Choroid plexus epithelial cell (primary cell): ENCODE measurements at places on chromosomes 7 and 10.

GRCh38 chr10:124998624-124999291 lies 56.8 kb downstream of the ZRANB1 start:
- DNase-seq = no peak

- no peak for DNase-seq
Measured at GRCh38 chr7:7673240-7673550, 32.6 kb downstream of the UMAD1 start.

- DNase-seq = no peak
Measured at GRCh38 chr7:21327422-21328409, 100.2 kb upstream of the SP4 start.

GRCh38 chr7:81503336-81503735 lies 266.5 kb downstream of the HGF start:
- DNase-seq = no peak

DNA sequence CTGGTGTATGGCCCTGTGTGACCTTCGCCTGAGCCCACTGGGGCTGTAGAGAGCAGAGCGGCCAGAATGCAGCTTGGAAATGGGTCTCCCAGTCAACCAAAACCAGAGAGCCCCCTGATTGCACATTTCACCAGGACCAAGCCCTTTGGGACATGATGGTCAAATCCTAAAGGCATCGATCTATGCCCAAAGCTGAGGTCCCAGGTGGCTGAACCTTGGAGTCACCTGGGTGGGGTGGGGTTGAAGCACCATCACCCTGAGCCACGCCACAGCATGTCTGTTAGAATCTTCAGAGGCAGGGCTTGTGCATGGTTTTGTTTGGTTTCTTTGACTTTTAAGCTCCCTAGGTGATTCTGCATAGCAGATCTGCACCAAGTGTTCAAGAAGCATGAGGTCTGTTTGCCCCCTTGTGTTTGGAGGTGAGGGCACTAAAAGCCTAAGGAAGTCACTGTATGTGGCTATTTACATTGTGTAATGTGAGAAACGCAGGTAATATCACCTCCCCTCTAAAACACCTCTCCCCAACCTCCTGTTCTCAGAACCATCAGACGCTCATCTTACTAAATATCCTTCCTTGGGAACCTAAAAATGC lies 9.6 kb downstream of the PKD1L1 start:
- DNase-seq = no peak

DNA sequence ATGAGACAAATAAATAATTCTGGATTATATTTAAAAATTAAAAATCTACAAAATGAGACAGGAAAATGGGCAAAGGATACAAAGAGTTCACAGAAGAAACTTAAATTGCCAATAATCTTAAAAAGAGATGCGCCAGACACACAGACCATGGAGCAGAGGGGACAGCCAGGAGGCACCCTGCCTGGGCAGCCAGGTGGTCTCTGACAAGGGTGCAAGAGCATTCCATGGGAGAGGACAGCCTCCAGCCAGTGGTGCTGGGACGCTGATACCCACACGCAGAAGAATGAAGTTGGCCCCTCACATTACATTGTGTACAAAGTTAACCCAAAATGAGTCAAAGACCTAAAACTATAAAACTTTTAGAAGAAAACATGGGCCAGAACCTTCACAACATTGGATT lies 106.3 kb downstream of the NKX6-2 start:
- DNase-seq = no peak

- no peak for DNase-seq
Measured at GRCh38 chr10:17422931-17423330, 31.5 kb downstream of the ST8SIA6 start.

DNA sequence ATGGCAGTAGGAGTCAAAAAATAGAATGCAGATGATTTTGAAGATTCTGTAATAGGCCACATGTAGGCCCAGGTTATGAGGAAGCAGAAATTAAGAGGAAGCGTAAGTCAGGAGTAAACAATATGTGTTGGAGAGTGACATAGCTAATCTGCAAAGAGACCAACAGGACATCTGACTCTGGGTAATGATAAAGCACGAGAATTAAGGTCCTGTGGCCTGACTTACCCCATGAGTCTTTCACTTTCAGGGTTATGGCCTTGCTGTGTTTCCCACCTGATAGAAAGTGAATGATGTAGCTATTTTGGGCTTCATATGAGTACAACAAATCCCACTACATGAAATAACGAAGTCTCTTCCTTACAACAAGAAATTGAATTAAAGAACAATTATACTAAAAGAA lies 393.0 kb downstream of the MAGI2 start:
- no peak for DNase-seq

DNA sequence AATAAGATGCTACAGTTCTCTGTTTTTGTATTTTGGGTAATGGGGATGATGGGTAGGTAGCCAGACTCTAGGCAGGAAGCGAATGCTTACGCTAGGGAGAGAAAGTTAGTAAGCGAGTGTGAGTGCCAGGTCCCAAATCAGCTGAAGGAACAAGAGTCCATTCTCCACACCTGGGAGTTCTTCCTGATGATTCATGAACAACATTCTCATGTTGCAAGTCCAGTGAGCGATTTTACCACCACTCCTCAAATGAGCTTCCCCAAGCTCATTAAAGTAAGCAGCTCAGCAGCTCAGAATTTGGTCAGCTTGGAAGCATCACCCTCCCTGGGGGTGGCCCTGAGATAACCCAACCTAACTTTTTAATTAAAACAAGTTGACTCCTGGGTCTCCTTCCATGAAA lies 27.3 kb downstream of the SH3PXD2A start:
- no peak for DNase-seq

DNA sequence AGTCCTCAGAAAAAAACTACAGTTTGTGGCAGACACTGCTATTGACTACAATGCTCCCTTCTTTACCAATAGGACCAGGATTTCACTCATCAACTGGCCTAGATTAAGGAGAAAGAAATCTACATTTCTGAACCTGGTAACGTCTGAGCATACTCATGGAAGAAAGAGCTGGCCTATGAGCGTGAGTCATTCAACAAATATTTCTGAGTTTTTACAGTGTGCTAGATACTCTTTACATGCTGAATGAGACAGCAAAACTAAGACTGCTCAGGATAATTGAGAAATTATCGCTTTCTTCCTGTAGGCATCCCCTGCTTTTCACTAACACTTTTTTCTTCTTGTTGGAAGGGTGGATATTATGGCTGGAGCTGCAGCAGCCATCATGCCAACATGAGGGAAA lies 609.7 kb downstream of the TNS3 start:
- DNase-seq = peak; percentile 89

GRCh38 chr7:101507791-101508252 lies 121.3 kb downstream of the MYL10 start:
- DNase-seq = peak; percentile 37

DNA sequence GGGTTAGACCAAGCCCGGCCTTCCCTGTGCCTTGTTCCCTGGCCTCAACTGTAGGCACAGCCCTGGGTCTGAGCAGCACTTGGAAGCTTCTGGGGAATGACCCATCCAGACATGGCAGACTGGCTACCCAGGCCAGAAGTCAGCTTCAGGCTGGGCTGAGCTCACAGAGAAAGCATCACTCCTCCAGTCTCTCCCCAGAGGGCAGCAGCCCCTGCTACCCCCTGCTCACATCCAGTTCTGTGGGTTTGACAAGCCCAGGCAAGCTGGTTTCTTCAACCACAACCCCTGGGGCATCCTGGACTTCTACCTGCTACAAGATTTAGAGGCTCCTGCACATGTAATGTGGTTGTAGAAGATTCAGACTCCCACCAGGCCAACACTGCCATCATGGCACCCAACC lies 9.0 kb downstream of the C10orf71 start:
- no peak for DNase-seq

- DNase-seq = no peak
Measured at GRCh38 chr10:33422471-33423153, 88.1 kb upstream of the NRP1 start.

DNA sequence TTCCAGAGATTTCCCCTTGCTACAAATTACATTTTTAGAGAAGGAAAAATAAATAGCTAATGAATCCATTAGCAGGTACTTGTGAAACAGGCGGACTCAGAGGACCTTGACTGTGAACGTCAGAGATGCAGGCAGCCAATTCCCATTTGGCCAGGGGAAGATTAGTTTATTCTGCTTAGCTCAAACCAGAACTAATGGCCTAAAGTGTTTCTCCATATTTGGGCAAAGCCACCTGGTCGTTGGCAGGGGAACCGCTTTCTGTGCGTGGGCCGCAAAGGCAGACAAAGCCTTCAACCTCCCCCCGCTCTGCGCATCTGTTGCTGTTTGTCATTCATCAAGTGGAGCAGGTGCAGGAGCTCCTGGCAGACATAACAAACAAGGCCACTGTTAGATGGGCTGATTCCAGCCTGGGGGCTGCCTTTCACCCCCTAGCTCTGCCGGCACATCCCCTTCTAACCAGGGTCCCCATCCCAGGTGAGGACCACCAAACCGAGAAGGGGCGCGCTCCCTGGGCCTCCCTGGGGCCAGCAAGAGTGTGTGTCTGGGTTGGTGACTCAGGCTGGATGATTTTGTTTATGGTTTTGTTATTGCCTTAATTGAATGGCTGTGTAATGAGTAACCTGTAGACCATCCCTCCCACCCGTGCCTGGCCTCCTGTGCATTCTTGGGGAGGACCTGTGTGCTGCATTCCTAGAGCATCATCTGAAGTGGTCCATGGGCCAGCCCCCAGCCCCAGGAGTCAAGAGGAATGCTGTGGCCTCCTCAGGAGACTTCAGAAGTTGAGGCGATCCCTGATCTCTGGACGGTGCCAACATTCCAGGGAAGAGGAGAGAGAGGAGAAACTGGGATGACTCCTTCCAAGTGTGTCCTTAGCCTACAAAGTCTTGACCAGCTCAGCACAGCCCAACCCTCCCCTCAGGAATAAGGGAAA lies 14.5 kb upstream of the CPA1 start:
- DNase-seq = peak; percentile 51

DNA sequence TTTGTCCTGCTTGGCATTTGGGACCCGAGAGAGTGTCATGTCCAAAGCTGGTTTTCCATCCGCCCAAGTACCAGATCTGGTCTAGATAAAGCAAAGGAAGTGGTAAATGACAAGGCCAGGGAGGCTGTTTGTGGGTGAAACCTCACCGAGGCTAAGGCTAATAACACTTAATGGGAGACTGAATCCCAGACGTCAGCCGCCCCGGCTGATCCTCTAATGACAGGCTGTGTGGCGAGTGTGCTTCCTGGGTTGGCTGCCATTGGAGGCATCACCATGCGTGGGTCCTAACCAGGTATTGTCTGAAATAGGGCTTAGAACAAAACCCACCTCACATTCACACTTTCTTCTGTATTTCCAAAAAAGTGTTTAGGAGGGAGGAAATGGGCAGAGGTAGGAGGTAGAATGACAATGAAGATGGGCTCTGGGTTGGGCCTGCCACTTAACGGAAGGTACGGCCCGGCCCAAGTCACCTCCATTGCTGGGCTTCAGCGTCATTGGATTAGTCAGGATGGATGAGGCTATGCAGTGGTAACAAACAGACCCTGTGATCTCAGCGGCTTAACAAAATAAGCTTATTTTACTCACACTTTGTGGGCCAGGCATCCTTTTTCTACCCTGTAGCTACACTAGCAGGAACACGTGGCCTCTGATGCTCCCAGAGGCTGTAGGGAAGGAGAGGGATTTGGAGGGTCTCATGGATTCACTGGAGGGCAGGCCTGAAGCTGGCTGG lies 59.7 kb downstream of the PROSER2 start:
- no peak for DNase-seq

DNA sequence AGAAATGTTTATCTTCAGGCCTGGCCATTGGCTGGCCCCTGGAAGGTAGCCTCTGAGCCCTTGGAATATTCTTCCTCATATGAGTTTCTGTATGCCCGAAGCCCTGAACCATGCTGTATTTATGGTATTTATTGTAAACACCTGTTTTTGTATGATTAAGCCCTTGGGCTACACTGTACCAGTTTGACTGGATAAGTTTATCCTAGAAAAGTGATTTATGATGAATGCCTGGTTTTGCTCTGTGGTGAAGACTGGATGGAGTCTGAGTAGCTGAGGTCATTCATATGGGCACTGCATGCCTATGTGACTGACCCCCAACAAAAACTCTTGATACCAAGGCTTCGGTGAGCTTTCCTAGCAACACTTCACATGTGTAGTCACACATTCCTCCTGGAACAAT lies 66.7 kb downstream of the CASD1 start:
- no peak for DNase-seq

- no peak for DNase-seq
Measured at GRCh38 chr7:111832174-111832573, 269.9 kb upstream of the IMMP2L start.

DNA sequence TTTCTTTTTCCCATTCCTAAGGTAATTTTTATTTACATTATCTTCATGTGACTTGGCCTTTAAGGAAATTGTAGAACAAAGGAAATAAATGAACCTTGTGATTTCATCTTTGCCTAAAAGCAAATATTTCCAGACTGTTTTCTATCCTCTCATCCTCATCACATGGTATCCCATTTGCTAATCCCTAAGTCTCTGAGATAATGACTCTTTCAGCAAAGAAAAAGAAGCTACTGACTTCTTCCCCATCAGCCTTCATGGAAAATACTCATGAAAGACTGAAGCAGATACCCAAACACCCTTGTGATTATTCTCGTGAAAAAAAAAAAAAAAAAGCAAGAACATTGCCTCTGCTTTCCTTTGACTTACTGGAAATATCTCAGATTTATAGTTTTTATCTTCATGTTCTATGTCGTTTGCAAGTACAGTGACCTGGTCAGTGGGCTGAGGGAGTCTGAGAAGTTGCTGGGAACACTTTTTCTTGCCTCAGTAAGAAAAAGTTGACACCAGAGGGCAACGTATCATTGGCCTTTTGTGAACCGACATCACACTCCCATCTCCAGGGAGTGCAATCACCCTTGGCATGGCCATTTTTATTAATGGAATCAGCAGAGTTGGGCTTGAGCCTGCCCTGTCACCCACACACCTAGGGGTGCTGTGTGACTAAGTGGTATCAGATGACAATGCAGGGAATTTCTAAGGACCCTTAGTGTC lies 246.0 kb upstream of the KMT2E start:
- no peak for DNase-seq

- DNase-seq = no peak
Measured at GRCh38 chr7:97446361-97446760, 285.5 kb upstream of the TAC1 start.
